ENCODE measurements at places on chromosomes 7 and 10.

GRCh38 chr10:77983384-77984341 is 45.7 kb downstream of the POLR3A start:
- DNase-seq, result no peak

- DNase-seq, result no peak
These were observed 20.6 kb downstream of the RBM17 start for GRCh38 chr10:6109444-6109775.

DNA sequence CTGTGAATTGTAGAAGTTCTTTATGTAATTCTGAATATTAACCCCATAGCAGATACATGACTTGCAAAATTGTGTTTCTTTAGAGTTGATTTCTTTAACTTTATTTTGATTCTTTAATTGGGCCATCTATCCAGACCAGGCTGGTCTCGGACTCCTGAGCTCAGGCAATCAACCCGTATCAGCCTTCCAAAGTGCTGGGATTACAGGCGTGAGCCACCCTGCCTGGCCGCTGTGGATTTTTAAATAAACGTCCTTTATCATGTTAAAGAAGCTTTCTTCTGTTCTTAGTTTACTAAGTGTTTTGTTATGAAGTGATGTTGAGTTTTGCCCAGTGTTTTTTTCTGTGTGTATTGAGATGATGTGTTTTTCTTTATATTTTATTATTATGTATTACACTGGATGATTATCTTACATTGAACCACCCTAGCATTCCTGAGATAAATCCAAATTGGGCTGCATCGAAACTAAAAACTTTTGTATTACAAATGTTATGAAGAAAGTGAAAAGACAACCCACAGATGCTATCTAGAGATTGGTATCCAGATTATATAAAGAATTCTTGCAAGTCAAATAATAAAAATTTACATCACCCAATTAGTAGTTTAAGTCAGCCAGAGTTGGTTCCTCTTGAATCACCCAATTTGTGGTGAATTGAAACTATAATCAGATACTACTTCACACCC is 118.1 kb downstream of the TPST1 start:
- no peak for DNase-seq

DNA sequence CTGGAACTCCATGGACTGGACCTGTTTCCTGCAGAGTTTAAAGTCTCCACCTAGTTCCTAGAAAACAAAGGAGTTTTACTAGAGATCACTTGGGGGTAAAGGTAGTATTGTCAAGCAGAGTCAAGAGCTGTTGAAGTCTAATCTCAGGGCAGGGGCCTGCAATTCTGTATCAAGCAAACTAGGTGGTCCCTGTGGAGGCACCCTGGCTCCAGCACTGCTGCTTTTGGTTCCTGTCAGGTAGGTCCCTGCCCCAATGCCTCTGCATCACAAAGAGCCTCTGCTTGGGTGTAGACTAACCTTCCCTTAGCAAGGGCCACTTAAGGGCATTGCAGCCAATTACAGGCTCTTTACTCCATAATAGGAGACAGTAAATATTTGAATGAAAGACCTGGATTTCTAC is 22.5 kb downstream of the ZSCAN25 start:
- DNase-seq, result no peak

- DNase-seq, result peak; percentile 57
These were observed 16.4 kb upstream of the ABCA13 start for GRCh38 chr7:48154792-48155413.

DNA sequence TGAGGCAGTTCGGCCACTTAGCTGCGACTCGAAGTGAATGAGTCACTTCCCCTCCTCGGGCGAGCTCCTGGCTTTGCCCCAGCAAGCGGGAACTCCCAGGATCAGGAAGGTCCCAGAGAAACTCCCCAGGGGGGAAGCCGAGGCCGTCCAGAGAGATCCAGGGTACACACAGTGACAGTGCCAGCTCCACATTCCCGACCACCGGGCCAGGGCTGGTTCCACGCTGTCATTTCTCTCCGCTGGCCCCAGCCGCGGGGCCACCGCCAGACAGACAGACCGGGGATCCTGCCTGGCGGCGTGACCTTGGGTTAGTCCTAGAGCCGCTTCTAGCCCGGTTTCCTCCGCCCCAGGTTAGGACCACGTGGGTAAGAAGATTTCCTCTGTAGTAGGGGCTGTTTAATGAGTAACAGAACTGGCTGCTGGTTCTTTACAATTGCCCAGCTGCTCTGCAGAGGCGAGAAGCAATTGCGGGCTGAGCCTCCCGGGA is 463 bp upstream of the UPP1 start:
- DNase-seq, result peak; percentile 83

- DNase-seq, result peak; percentile 76
These were observed 33.2 kb downstream of the C7orf33 start for GRCh38 chr7:148623586-148624282.

- no peak for DNase-seq
These were observed 170.2 kb upstream of the ZMIZ1 start for GRCh38 chr10:78898341-78899097.

- no peak for DNase-seq
These were observed 29.5 kb upstream of the SLC29A3 start for GRCh38 chr10:71289421-71290130.

- DNase-seq, result no peak
These were observed 124.5 kb downstream of the POU6F2 start for GRCh38 chr7:39102234-39102633.

DNA sequence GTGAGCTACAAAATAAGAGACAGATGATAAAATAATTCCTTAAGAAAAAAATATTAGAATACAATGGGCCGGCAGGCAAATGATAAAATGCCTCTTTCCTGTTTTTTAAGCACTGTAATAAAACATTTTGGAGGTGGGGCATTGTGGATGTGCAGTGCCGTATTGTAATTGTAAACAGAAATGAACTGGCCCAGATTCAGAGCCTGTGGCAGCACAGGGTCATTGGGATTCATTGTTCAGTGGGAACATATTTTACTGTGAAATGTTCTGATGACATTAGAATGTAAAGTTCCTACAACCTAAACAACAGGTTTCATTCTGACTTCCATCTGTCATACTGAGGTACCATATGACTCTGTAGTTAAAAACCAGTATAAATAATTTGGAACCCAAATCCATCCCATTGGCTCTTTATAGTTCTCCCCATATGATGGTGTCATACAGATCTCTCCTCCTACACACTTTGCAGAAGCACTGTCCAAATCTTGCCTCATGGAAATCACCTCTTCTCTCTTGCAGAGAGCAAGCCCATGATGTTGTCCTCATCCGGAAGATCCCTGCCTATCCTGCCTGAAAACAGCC is 264.6 kb downstream of the WDR37 start:
- no peak for DNase-seq

GRCh38 chr10:70672165-70673042 is at the start of gene ADAMTS14:
Gene ADAMTS14 (plus strand): TSS chr10:70672506. CDS start chr10:70672803, 297 bp downstream.
- DNase-seq, result peak; percentile 89

DNA sequence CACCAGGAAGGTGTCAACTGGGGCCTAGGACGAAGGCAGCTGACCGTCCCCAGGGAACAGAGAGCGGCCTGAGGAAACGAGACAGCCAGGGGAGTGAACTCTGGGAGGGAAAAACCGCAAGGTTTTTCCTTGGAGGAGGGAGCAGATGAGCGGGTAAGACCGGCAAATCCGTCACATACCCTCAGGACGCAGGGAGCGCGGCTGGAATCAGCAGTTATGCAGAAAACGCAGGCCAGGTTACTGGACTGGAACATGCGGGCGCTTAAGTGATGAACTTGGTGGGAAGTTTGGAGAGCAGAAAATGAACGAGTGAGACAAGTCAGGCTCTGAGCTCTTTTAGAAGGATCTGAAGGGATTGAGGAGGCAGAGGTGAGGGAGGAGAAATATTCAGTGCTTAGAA is 76.7 kb downstream of the BMS1 start:
- DNase-seq, result no peak

GRCh38 chr7:20170633-20171032 is 46.6 kb downstream of the MACC1 start:
- no peak for DNase-seq

GRCh38 chr10:86580521-86580891 is 58.9 kb upstream of the WAPL start:
- DNase-seq, result no peak

- DNase-seq, result no peak
These were observed 149.0 kb downstream of the ARHGAP21 start for GRCh38 chr10:24574578-24575155.

DNA sequence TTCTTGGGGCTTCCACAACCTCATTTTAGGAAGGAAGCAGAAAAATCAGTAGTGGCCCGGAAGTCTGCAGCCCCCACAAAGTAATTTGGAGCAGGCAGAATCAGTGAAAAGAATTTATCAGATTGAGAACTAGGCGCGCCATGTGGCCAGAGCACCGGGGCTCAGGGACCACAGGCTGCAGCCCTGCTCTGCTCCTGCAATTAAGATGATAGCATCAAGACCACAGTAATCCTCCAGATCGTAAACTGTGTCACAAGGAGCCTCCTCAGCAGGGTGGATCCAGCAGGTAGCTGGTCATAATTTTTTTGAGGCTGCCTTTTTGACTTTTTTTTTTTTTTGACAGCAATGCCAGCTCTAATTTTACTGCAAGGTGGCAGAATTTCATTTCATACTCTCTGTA is 209.0 kb upstream of the ZMIZ1 start:
- DNase-seq, result no peak

- peak; percentile 90 for DNase-seq
These were observed 37.9 kb downstream of the ADAM12 start for GRCh38 chr10:126350216-126350992.

DNA sequence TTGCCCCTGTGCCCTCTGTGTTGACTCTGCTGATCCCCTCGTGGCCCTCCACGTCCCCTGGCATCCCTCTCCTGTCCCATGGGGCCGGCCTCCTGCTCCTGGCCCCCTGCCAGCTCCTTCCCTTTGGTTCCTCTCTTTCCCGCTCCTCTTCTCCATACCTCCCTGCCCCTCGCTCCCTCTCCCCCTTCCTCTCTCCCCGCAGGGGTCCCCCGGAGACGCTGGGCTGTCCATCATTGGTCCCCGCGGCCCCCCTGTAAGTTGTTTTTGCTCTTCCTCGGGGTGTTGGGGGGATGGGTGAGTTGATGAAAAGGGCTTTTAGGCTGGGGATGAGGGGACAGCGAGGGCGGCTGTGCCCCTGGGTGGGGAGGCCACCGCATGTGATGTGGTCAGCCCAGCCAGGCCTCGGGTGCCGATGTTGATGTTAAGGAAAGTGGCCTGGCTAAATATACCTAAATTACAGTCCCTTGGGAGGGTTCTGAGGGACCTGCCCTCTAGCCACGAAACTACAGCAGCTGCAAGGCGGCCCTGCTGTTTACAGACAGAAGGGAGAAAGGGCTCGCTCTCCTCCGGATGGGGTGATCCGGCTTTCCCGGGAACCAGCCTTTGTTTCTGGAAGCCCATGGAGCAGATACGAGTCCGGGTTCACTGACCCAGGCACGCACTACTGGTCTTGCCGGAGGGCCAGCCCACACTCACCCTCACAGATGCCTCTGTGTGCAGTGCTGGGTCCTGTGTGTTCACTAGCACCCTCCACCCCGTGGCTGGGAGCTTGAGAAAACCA is 78.8 kb downstream of the COL13A1 start:
- peak; percentile 47 for DNase-seq

GRCh38 chr10:132477398-132478340 is 59.9 kb upstream of the INPP5A start:
- peak; percentile 27 for DNase-seq

GRCh38 chr7:131071786-131072504 is 255.7 kb upstream of the MKLN1 start:
- DNase-seq, result no peak

GRCh38 chr10:17590969-17591645 is 26.1 kb downstream of the HACD1 start:
- DNase-seq, result peak; percentile 15

- no peak for DNase-seq
These were observed 110.6 kb downstream of the EMX2 start for GRCh38 chr10:117653170-117653515.

DNA sequence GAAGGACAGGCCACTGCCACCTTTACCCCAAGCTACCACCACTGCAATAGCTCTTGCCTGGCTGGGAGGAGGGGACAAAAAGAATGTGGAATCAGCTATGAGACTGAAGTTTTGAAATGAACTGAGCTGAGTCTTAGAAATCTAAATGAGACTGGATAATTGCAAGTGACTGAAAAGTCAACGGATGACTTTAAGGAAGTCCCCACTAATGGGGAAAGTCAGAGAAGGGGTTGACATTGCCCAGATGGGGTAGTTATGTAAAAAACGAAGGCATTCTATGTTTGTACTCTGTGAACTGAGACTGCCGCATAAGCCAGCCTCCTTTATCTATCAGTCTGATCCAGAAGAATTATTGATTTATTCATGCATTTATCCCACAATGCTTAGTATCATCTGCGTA is 67.2 kb downstream of the RBM20 start:
- DNase-seq, result no peak

DNA sequence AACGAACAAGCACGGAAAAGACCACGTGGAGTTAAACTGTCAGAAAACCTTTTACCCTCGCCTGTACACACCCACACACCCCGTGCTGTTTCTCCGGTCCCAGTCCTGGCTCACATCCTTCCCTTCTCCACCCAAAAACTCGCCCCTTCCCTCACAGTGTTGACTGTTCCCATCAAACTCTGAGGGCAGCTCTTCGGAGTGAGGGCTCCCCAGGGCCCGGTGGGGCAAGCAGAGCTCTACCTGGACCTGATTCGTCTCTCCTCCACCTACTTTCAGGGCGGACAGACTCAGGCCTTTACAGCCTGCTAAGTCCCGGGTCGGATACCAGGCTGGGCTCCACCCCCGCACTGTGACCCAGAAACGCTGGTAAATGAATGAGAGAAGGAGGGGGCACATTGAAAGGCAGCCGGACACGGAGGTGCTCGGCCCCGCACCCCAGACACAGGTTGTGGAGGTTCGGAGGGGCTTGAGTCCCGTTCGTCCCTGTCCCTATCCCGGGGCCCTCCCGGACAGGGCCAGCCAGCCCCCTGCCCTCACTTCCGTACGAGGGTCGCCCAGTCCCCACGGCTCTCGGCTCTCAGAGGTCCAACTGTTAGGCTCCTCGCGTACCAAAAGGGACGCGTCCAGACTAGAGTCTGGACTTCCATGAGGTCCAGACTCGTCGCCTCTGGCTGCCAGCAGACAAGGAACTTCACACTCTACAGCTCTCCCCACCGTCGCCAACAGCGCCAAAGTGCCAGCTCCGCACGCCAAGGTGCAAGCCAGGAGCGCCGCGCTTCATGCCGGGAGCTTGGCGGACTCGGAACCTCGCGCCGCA is 31.7 kb upstream of the ASL start:
- no peak for DNase-seq
